ENCODE measurements at places on chromosomes 11 and 22. TPM values are rescaled to one million over a fixed set of nuclear protein-coding genes. Genes with fewer than 3 reads are reported as not detected.

Gene CASP1
- 3.7 TPM for total RNA-seq

Gene SOX6
- 54.7 TPM for total RNA-seq

Gene WBP2NL
- 4.2 TPM for total RNA-seq

Gene ADAMTS8
- 2.5 TPM for total RNA-seq

Gene INSC
- total RNA-seq = 0.23 TPM

Gene CNGA4
- 0.23 TPM for total RNA-seq

Gene CCDC15
- 3.9 TPM for total RNA-seq

Gene ZNF280A
- total RNA-seq = not detected

Gene COPB1
- total RNA-seq = 137 TPM

Data from diencephalon (tissue), 1 donor.